ENCODE measurements at places on chromosomes 13 and 19.

DNA sequence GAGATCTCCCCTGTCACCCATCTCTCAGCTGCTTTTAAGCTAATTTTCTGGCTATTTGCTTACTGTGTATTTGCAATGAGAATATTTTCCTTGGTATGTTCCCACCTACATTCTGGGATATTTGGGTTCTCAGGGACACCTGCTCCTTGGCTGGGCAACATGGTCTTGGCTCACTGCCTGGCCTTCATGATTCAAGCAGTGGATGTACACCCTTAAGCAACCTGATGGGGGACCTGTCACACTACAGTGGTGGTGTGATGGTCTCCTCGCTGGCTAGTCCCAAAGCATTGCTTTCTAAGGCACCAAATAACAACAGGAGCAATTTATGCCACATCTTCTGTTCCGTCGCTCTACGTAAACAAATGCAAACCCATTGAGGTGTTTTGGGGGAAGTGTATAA lies 35.3 kb upstream of the RFC3 start:
- DNase-seq = no peak

DNA sequence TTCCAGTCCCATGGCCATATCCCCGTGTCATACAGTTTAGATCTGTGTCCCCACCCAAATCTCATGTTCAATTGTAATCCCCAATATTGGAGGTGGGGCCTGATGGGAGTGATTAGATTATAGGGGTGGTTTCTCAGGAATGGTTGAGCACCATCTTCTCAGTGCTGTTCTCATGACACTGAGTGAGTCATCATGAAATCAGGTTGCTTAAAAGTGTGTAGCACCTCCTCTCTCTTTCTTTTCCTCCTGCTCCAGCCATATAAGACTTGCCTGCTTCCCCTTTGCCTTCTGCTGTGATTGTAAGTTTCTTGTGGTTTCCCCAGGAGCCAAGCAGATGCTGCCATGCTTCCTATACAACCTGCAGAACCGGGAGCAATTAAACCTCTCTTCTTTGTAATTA lies 197.8 kb downstream of the NALCN start:
- no peak for DNase-seq

- no peak for DNase-seq
These were observed 678.5 kb upstream of the PCDH20 start for GRCh38 chr13:62093984-62094780.

DNA sequence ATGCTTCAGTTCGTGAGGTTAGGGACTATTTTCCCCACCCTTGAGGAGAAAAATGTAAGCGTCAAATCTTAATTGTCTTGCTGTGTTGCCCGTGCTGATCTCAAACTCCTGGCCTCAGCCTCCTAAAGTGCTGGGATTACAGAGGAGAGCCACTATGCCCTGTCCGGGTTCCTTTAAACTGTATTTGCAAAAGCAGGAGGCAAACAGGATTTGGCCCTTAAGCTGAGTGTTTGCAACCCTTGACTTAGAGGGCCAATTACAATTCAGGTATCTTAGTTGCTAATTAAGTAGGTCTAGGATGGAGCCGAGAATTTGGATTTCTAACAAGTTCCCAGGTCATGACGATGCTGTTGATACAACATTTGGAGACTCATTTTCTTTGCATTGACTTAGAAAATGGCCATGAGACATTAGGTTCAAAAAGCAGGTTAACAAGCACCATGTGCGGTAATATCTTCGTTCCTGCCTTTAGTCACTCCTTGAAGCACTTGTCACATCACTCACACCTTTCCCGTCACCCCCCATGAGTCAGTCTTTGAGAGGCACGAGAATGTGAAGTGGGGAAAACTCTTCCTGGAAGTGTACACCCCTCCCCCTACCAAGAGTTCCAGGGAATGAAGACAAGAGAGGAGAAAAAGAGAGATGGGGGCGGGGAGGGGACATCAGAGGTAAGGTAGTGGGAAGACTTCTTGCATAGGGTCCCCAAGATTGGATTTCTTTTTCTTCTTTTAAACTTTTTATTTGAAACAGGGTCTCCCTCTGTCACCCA lies 2.6 kb downstream of the NAPSA start:
- DNase-seq = no peak

GRCh38 chr13:32232263-32232662 lies 82.9 kb downstream of the ZAR1L start:
- no peak for DNase-seq

Measured in NK-92 treated with Interleukin-12 subunit alpha and Interleukin-12 subunit beta, amount 100 ng/mL, for 24 hours (cell line).